ENCODE measurements at places on chromosomes 1 and 21.

DNA sequence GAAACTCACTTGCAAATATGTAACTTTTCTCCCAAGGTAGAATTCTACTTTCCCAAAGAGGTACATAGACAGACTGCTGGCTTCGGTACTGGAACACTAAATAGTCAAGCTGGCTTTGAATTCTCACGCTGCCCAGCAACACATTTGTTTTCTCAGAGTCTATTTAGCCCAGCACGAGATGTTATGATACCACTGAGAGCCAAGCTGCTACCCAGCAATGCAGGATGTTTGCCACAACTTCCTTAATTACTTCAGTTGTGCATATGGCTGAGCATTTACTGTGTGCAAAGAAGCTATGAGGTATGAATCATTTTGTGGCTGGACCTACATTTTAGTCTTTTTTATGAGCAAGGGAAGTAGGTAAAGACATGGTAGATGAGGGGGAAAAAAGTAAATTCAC is 793.2 kb downstream of the PLA2G4A start:
- no peak for DNase-seq

DNA sequence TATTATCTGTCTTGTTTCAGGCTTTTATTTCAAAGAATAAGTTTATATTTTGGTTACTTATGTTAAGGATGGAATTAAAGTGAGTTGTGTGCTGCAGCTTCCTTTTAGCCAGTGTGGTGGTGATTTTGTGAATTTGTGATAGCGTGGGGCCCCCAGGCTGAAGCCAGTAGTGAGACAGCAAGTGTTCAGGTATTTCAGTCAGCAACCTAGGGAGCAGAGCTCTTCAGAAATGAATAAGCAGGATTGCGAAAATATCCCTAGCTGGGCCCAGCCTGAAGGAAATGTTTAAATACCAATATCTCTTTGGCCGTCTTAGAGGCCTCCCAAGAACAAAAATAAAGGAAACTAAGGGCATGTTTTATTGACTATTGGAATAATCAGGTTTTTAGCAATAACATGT is 150.8 kb upstream of the C1orf105 start:
- no peak for DNase-seq

DNA sequence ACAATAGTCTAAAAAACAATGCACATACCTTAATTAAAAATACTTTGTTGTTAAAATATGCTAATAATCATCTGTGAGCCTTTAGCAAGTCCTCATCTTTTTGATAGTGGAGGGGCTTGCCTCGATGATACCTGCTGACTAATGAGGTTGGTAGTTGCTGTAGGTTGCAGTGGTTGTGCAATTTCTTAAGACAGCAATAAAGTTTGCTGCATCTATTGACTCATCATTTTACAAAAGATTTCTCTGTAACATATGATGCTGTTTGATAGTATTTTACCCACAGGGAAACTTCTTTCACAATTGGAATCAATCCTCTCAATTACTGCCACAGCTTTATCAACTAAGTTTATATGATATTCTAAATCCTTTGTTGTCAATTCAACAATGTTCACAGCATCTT is 7.6 kb downstream of the C1orf87 start:
- DNase-seq = no peak

DNA sequence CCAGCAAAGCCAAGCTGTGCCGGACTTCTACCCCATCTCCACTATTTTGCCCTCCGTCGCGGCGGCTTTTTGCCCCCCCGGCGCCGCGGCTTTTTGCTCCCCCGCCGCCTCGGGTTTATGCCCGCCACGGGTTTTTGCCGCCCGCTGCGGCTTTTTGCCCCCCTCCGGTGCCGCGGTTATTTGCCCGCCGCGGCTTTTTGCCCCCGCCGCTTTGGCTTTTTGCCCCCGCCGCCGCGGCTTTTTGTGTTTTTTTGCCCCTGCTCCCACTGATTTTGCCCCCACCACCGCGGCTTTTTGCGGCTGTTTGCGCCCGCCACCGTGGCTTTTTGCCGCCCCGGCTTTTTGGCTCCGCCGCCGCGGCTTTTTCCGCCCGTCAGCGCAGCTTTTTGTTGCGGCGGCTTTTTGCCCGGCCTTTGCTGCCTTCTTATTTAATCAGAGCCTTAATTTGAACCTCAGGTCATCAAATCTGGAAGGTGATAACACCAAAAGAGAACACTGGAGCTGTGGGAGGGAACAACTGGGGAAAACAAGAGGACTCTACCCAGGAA is 106.0 kb downstream of the TPTE start:
- no peak for DNase-seq

GRCh38 chr1:200737647-200738291 is 924 bp upstream of the CAMSAP2 start:
- no peak for DNase-seq

DNA sequence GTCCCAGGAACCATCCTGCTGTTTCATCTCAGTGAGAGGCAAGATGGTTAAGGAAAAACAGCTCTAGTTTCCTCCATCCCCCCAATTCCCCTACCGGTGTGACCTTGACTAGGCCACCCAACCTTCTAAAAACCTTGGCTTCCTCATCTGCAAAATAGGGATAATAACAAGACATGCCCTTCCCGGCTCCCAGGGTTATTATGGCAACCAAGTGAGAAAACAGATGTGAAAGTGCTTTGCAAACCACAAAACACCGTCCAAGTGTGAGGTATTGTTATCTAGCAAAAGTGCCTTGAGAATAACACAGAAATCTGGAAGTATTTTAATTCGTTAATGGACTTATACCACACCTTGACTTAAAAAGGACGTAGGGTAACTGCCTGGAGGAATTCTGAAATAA is 62.7 kb downstream of the ITPKB start:
- no peak for DNase-seq

- DNase-seq = no peak
Measured at GRCh38 chr21:44991538-44992483, 52.0 kb downstream of the SLX9 start.

GRCh38 chr1:154324669-154325582 is at the start of gene ATP8B2:
TSS of gene ATP8B2 (plus strand) at chr1:154325525. CDS start at chr1:154328142, 2,617 bp downstream.
- DNase-seq = peak; percentile 85

- no peak for DNase-seq
Measured at GRCh38 chr1:161176468-161177111, 717 bp downstream of the B4GALT3 start.

GRCh38 chr1:45884700-45885099 is 81.3 kb downstream of the MAST2 start:
- no peak for DNase-seq

DNA sequence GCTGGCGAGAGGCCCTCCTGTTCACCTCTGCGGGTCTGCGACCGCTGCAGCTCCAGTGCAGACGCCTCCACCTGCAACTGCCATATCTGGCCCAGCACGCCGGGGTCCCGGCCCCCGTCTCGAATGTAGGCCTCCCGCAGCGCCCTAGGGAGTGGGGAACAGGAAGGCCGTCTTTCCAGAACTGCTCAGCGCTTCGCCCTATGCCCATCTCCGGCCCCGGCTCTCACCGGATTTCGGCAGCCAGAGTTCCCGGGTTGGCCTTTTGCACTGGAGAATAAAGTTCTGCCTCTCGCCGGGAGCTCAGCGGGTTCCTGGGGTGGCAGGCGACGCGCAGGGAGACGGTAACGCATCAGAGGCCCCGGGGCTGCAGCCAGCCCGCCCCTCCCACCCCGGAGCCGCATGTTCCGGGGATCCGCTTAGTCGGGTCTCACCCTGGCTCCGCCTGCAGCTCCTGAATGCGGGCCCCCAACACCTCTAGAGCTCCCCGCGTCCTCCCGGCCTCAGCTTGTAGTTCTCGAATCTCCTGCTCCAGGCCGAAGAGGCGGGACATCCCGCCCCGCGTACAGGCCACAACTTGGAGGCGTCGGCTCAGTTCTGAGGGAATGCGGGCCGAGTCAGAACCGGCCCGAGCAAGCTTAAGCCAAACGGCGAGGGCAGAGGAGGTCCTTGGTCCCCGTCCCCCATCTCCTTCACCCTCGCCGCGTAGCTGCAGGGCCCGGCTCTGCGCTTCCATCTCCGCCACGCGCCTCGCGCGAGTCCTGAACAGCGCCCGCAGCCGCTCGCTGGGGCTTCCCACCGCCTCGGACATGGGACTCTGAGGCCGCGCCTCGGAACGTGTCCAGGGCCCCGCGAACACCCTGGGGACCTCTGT is 1.1 kb downstream of the CCDC17 start:
- no peak for DNase-seq

- no peak for DNase-seq
Measured at GRCh38 chr1:199044191-199044590, 405.4 kb downstream of the PTPRC start.

DNA sequence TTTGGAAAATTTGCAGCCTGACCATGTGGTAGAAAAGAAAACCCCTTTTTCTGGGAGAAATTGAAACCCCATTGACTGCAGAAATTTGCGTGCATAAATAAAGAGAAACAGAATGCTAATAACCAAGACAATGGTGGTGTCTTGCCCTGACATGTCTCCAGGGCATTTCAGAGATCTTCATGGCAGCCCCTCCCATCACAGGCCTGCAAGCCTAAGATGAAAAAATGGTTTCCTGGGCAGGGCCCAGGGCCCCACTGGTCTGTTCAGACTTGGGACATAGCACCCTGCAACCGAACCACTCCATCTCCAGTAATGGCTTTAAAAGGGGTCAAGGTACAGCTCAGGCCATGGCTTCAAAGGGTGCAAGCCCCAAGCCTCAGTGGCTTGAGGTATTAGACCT is 71.6 kb upstream of the SGIP1 start:
- DNase-seq = no peak

- DNase-seq = no peak
Measured at GRCh38 chr1:25695090-25695770, 78.6 kb downstream of the MAN1C1 start.
